Astrocyte of the spinal cord (primary cell): ENCODE measurements at places on chromosomes 16 and 17.

DNA sequence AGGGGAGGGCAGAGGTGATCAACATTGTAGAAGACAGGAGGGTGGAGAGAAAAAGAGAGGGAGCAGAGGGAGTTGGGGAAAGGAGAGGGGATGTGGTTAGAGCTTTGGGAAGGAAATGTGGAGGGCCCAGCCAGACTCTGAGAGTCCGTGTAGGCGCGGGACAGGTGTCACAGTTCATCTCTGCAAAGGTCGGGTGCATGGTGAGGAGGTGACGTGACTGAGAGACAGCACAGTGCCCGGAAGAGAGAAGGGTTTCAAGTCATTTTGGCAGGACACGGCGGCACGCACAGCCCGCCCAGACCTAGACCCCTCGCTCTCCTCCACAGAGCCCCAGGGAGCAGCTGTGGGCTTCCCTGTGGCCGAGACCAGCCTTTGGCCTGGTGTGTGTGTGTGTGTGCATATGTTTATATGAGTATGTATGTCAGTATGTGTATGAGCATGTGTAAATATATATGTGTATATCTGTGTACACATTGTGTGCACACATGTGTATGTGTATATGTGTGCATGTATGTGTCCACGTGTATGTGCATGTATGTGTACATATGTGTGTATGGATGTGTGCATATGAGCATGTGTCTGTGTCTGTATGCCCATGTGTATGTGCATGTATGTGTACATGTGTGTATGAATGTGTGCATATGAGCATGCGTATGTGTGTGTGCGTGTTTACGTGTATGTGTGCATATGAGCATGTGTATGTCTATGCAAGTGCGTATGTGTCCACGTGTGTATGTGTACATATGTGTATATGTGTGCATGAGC is 104.6 kb downstream of the SEC14L1 start:
- no peak for DNase-seq

GRCh38 chr16:50741225-50741780 is 583 bp upstream of the CYLD start:
- DNase-seq: no peak

- no peak for DNase-seq
Measured at GRCh38 chr17:31281061-31281460, 16.0 kb downstream of the OMG start.

GRCh38 chr16:87762620-87763019 is 3.2 kb downstream of the KLHDC4 start:
- DNase-seq: no peak

- peak; percentile 79 for DNase-seq
Measured at GRCh38 chr17:76562734-76563148, 22.9 kb downstream of the PRCD start.

GRCh38 chr17:81558941-81559806 is 7.0 kb upstream of the FAAP100 start:
- no peak for DNase-seq

- DNase-seq: peak; percentile 31
Measured at GRCh38 chr16:2350500-2350899, 10.0 kb upstream of the ABCA3 start.

GRCh38 chr16:68074850-68075555 is 10.2 kb upstream of the NFATC3 start:
- DNase-seq: no peak
